ENCODE measurements at places on chromosomes 3 and 15. TPM values are rescaled to one million over a fixed set of nuclear protein-coding genes. Genes with fewer than 3 reads are reported as not detected.

SLC2A2 gene
- 0.05 TPM for polyA plus RNA-seq

GABRR3 gene
- polyA plus RNA-seq, result 0.02 TPM

CCDC39 gene
- polyA plus RNA-seq, result 0.02 TPM

RBPMS2 gene
- 4.2 TPM for polyA plus RNA-seq

ERC2 gene
- 0.50 TPM for polyA plus RNA-seq

GP9 gene
- polyA plus RNA-seq, result 0.02 TPM

NUSAP1 gene
- 14.0 TPM for polyA plus RNA-seq

FEZF2 gene
- polyA plus RNA-seq, result 18.4 TPM

SEC62 gene
- polyA plus RNA-seq, result 39.2 TPM

SNX22 gene
- 23.9 TPM for polyA plus RNA-seq
